ENCODE measurements at places on chromosomes 7 and 10.

- no peak for DNase-seq
Observed at GRCh38 chr7:155467846-155468784, 10.2 kb downstream of the EN2 start.

- DNase-seq, result no peak
Observed at GRCh38 chr10:130875116-130875515, 436.4 kb downstream of the TCERG1L start.

DNA sequence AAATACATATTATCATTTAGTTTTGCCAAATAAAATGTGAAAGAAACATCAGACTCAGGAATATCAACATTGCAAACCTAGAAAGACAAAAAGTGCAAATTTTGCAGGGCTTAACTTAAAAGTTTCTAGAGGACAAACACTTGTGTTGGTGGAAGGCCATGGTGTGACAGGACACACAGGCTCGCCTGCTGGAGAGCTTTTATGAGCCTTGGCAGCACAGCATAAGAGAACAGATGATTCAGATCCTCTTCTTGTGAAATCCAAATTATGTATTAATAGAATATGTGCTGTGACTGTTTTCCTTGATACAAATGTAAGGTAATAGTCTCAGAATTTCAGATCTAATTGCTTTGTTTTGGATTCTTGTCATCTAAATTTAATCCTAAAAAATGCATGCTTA, 72.9 kb upstream of the ABCB5 start:
- no peak for DNase-seq

DNA sequence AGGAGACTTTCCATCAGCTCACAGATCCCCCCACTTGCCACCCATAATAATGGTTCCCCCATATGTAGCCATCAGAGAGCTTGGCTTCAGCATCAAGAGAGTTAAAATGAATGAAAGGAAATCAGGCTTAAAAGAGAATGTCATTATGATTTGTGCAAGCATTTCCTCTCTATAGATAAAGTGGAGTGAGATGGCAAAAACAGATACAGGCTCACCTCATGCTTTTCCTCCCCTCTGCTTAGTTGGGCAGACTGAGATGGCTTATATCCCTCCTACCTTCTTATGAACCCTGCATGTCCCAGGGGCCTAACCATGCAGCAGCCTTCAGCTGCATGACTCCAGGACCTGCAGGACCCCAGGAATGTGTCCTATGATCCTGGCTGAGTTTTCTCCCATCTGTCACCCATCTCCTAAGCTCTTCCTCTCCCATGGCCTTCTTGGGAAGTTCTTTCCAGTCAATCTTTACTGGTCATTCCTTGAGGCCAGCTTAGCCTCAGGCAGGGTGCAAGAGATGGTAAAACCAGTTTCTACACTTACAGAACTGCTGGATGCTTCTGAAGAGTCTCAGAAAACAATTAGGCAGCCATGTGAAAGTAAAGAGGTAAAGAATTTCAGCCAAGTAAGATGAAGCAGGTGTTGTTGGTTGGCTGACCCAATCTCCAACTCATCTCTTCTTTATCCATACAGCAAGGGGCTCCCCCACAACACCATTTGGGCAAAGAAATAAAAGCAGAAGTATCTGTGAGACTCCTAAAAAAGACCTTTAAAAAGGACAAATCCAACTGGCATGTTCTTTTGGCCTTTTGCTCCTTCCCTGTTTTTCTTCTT, 159.7 kb downstream of the RTKN2 start:
- DNase-seq, result no peak

- DNase-seq, result no peak
Observed at GRCh38 chr7:1907751-1908365, 237.8 kb downstream of the ELFN1 start.

DNA sequence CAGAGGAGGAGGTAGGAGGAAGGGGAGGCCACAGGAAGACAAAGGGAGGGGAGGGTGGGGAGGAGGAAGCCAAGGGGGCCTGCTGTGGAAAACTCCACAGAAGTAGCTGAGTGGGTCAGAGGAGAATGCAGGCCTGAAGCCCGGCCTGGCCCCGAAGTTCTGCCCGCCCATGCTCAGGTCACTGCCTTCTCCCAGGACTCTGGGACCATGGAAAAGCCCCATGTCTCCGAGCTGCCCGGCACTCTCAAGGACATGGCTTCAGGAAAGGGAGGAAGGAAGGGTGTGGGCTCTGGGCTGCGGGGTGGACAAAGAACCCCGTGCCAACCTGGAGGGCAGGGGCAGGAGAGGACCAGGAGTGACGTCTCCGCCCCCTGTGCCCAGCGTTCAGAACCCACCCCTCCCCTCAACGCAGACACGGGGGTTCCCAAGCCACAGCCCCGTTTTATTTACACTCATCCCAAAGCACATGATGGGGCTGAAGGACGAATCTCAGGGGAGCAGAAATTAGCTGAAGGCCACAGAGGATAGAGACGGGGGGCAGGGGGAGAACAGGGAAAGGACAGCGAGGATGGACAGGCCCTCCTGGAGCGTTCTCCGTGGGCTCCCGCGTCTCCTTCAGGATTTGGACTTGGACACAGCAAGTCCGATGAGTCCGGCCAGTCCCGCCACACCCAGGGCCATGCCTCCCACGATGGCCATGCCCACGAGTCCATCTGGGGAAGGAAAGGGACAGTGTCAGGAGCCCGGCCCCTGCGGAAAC, 1.8 kb upstream of the CLDN15 start:
- no peak for DNase-seq

GRCh38 chr7:107870427-107871000, 20.5 kb upstream of the DLD start:
- DNase-seq, result no peak

DNA sequence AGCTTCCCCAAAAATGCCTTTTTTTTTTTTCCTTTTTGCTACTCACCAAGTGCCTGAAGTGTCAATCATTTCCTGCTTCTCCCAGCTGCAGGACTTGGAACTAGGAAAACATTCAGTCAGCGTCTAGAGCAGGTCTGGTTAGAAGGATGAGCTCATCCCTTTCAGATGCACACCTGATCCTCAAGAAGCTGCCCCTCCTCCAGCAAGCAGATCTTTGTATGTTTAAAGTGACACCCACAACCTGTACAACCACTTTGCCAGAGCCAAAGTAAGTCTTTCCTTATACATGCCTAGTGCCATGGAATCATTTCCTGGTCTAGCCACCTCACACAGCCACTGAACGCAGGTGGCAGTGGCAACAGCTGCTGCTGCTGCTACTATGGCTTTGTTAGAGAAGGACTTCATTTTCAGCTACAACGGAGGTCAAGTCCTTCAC, 10.4 kb upstream of the USP54 start:
- no peak for DNase-seq

DNA sequence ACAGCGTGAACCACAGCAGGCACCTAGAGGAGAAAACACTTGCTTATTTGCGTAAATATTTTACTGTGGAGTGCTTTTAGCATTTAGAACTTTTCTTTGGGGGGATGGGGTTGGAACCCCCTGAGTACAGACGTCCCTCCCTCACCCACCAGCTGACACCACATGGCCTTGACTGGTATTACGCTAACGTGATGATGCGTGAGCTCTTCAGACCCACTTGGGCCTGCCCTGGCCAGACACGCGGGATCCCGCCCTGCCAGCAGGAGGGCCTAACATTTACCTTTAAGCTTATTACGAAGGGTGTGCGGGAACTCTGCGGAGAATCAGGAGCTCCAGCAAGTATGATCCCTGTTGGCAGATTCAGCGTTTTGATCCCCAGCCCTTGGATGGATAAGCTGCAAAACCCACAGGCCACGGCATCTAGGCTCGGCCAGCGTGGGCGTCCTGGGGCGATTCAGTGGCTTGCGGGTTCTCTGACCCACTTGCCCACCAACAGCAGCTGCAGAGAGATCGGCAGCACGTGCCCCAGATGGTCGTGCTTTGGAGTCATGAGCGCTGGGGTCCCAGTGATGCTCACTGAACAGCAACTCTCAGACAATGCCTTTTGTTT, 545.5 kb upstream of the FOXK1 start:
- no peak for DNase-seq

DNA sequence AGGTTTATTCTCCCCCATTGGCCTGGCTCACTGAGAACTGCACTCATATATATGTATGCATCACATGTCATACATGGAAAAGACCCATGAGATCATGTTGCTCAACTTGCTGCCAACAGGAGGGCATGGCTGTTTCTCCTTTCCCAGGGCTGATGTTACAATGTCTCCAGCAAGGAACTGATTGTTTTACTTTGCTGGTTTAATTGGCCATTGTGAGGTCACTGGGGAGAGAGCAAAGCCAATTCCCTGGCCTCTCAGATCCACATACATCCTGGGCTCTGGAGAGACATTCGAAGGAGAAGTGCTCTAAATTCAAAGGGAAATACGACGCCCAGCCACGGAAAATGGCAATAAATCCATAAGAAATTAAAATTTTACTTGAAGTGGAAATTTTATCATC, 287.8 kb downstream of the WDR11 start:
- no peak for DNase-seq

DNA sequence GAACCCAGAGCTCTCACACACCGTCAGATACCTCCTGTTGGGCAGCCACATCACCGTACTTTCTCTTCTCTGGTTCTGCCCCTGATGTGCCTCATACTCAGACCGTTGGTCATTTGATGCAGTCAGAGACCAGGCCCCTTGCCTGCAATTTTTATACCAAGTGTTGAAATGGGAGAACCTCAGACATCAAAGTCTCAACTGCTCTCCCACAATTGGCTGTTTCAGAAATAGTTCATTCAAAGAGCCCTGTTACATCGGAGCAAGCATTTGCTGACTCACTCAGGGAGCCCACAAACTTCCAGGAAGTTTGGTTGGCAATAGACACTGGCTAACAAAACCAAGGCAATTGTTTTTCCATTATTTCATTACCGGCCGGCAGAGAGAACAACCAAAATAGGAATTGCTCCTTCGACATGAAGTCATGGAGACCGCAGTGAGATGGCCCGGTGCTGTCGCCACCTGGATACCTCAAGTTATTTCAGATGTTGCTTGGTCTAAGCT, 33.5 kb upstream of the ADAM12 start:
- no peak for DNase-seq
